ENCODE measurements at places on chromosomes 3 and 15.

DNA sequence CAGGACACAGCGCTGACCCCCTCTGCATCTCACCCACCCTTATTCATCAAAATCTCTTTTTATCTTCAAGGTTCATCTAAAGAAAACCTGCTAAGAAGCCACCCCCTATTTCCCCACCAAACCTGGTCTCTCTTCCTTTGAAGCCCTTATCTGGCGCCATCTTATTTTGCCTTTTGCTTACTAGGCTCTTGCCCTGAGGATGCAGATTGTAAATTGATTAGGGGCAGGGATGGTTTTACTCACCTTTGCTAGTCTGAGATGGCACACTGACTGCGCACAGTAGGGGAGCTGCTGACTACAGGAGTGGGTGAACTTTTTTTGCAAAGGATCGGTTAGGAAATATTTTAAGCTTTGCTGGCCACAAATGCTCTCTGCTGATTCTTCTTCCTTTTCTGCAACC is 78.9 kb upstream of the BHLHE40 start:
- no peak for DNase-seq

DNA sequence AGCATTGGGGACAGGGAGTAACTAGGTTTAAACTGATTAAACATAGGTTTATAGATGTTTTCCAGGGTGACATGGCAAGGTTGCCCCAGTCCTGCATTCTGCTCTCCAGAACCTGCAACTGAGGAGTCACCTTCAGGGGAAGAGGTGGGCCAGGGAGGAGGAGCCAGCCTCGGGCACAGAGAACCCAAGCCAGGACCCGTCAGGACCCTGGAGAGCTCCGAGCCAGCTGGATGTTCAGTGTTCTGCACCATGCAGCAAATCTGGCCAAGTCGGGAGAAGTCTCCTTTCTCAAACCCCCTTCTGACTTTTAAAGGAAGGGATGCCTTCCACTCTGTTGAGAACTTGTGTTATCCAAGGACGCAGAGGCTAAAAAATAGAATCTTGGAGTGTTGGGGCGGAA is 62.1 kb upstream of the SLC6A11 start:
- DNase-seq = peak; percentile 45

DNA sequence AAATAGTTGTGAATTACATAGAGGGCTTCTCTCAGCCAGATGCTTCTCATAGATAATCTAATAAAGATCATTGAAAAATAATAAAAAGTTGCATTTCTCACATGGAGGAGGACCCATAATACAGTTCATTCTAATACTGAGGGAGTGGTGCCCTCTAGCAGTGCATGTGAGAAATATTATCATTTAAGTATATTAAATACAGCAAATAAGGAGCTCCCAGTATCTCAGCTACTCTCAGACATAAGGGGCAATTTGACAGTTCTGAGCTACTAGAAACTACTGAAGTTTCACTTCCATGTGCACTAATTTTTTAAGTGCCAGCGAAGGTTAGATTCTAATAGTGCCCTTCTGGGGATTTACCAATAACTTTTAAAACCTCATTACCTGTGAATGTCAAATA is 188.3 kb downstream of the IL5RA start:
- no peak for DNase-seq

DNA sequence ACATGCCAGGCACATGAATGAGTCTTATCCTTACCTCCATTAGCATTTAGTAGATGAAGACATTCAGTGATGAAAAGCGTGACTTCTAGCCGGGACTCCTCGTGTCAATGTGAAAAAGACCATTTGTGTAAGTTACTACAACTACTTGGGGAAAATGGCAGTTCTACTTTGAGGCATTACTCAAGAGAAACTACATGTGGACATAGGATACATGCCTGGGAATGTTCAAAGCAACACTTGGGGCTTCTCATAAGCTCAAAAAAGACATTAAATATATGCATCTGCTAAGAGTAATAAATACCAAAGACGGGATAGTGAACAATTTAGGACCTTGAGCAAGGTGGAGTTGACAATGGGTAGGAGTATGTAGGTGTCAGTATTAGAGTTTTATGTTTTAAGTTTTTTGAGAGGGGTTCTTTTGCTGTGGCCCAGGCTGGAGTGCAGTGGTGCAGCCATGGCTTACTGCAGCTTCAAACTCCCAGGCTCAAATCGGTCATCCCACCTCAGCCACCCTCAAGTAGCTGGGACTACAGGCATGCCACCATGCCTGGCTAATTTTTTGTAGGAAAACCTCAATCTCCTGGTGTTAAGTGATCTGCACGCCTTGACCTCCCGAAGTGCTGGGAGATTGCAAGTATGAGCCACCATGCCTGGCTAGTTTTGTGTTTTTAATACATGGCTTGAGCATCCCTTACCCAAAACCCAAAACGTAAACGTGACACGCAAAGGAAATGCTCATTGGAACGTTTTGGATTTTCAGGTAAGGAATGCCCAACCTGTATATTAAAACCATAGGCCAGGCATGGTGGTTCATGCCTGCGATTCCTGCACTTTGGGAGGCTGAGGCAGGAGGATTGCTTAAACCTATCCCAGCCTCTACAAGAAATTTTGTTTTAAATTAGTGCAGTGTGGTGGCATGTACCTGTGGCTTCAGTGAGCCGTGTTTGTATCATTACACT is 3.9 kb downstream of the RPLP1 start:
- DNase-seq = no peak

DNA sequence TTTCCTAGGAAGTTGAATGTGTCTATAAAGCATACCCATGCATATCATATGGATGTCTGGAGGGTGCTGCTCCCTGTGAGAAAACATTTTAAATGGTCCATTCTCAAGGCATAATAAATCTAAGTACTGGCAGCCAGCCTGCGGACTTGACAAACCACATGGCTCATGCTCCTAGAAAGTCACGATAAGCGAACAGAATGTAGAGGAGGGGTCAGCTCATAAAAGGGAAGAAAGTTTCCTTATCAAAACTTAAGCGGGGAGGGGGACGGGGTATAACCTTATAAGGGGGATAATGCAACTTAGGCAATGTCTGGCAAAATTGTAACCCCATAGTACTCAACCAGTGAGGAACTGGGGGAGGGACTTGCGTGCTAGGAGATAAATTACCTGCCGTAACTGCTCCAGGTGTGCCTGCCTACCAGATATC is 159.8 kb upstream of the LMCD1 start:
- DNase-seq = no peak

GRCh38 chr15:62841269-62841628 is 201.3 kb upstream of the TPM1 start:
- DNase-seq = no peak

DNA sequence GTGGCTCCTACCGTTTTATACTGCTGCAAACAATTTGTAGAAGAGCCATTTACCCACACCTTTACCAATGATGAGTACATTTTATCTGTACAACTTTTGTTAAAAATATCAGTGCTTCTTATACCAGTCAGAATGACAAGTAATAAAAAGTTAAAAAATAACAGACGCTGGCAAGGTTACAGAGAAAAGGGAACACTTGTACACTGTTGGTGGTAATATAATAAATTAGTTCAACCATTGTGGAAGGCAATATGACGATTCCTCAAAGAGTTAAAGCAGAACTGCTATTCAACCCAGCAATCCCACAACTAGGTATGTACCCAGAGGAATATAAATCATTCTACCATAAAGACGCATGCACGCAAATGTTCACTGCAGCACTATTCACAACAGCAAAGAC is 51.9 kb downstream of the ARRDC4 start:
- no peak for DNase-seq

DNA sequence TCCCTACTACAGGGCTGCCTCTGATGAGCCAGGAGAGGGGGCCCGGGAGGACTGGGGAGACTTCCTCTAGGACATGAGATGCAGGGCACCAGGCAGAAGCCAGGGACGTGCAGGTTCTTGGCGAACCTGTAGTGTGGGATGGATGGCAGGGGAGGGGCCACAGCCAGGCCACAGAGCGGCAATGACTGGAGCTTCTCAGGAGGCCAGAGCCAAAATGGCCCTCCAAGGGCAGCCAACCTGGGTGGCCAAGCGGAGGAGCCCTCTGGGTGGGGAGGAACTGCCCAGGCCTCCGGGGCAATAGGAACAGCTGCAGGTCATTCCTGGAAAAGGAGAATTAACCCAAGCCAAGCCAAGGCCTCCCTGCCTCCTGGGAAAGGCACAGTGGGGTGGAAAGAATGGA is 224.5 kb downstream of the XXYLT1 start:
- no peak for DNase-seq

- no peak for DNase-seq
Observed at GRCh38 chr15:50758712-50759205, 6.7 kb downstream of the SPPL2A start.

DNA sequence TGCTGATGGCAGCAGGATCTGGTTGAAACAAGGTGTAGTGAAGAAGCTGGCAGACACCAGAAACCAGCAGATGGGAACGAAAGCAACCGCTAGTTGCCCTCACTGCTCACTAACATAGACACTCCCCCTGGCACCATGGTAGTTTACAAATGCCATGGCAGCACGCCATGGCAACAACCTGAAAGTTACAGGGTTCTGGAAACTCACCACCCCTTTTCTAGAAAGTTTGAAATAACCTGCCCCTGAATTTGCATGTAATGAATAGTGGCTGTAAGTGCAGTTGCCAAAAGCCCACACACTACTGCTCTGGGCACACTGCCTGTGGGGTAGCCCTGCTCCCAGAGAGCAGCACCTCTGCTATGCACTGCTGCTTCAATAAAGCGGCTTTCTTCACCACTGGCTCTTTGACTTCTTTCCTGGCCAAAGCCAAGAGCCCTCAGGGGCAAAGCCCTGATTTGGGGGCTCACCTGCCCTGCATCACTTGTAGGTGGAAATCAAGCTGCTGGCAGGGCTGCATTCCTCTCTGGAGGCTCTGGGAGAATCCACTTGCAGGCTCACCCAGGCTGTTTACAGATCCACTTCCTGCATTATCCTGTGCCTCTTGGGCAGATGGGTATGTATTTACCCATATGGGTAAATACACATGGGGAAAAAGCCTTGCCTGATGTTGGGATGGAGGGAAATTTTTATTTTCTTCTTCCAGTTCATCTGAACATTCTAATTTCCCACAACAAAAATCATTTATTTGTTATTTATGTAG is 2.0 kb upstream of the GP9 start:
- DNase-seq = no peak

DNA sequence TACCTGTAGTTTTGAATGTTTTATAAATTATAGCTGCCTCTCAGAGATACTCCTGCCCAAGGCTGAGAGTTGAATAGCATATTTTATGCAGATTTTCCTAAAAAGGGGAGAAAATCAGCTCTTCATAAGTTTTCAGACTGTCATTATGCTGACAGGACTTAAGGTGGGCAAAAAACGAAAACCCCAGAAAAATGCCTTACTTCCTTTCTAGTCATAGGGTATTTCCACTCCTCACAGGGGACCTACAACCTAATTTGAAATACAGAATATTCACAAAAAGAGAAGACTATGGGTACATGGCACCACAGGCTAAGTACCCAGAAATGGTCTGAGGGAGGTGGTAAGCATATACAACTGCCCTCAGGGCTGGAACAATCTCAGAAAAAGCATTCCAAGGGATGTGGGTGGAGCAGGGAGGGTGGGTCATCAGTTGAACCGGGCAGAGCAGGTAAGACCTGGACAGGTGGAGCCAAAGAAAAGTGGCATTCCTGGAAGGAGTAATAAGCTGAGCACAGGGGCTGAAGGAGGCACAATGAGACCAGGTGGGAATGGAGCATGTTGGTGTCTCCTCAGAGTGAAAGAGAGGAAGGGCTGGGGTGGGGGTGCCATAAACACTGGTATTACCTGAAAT is 10.6 kb upstream of the OXSR1 start:
- no peak for DNase-seq

- no peak for DNase-seq
Observed at GRCh38 chr3:63998852-63999754, 24.2 kb downstream of the PSMD6 start.

DNA sequence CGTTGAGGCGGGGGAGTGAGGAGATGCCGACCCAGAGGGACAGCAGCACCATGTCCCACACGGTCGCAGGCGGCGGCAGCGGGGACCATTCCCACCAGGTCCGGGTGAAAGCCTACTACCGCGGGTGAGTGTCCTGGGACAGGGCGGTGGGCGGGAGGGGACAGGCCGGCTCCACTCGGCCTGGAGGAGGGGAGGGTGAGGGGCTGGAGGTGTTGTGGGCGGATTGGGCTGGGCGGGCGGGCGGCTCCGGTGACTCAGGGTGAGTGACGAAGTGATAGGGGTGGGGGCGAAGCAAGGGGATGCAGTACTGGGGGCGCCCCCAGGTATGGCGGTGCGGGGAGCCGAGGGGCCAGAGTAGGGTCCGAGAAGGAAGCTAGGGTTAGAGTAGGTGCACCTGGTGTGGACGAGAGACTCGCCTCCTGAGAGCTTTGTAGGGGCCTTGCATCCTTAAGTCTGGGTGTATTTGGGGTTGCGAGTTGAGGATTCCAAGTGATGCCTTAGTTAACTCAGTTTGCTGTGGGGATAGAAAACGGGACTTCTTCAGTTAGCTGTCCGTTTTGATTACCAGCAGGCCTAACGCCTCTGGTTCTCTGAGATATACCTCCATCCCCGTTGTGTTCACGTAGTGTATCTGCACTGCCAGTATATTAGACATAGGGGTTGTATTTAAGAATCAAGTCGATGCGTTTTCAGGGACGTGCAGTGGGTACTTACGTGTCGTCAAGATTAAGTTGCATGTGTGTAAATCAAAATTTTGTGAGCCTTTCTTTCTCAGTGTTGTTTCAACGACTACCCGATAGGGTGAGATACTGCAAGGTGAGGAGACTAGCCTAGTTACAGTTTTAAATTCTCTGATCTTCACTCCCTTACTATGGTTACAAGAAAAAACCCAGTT is 670 bp downstream of the PRKCI start:
- no peak for DNase-seq

GRCh38 chr15:33941279-33942063 is 26.8 kb upstream of the CHRM5 start:
- DNase-seq = no peak

DNA sequence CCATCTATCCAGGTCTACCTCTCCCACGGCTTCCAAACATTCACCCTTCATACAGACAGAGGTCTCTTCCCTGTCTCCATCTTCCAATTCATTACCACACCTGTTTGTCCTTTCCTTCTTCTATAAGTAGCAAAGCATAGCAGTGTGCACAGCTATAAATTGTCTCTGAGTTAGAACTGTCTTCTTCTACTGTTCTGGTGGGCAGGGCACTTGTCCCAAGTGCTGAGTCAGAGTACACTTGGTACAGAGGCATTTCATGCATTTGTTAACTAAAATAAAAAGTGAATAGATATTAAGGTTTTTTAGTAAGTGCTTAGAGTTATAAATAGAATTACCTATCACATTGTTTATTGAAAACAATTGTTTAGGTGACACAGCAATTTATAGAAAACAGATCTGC is 150.1 kb upstream of the CCDC54 start:
- no peak for DNase-seq

Data from left hindlimb (tissue), 1 donor.